ENCODE measurements at places on chromosomes 2 and 18.

GRCh38 chr2:18510775-18511174 is 49.7 kb downstream of the RDH14 start:
- no peak for DNase-seq

DNA sequence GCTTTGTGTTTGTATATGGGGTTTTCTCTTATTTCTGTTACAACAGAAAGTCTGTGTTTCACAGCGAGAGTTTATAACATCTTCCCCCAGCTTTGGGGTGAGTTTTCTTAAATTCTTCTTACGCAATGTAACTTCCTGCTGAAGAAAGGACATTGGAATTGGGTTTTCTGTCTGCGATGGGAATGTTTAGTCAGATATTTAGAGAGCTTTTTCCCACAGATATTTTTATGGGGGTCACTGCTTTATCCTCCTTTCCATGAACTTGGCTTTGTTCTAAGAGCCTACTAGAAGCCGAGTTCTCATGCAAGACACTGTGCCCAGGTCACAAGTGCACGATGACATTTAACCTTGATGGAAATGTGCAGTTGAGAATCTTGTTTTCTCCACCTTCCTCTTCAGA is 22.1 kb downstream of the B3GNT2 start:
- DNase-seq: no peak

GRCh38 chr2:23578964-23579671 is 194.1 kb downstream of the KLHL29 start:
- no peak for DNase-seq

GRCh38 chr2:105385731-105386540 is 12.9 kb downstream of the FHL2 start:
- no peak for DNase-seq

- DNase-seq: no peak
Observed at GRCh38 chr2:47501374-47502200, 98.6 kb downstream of the MSH2 start.

- DNase-seq: peak; percentile 55
Observed at GRCh38 chr18:23131693-23132319, 3.5 kb upstream of the CABLES1 start.

DNA sequence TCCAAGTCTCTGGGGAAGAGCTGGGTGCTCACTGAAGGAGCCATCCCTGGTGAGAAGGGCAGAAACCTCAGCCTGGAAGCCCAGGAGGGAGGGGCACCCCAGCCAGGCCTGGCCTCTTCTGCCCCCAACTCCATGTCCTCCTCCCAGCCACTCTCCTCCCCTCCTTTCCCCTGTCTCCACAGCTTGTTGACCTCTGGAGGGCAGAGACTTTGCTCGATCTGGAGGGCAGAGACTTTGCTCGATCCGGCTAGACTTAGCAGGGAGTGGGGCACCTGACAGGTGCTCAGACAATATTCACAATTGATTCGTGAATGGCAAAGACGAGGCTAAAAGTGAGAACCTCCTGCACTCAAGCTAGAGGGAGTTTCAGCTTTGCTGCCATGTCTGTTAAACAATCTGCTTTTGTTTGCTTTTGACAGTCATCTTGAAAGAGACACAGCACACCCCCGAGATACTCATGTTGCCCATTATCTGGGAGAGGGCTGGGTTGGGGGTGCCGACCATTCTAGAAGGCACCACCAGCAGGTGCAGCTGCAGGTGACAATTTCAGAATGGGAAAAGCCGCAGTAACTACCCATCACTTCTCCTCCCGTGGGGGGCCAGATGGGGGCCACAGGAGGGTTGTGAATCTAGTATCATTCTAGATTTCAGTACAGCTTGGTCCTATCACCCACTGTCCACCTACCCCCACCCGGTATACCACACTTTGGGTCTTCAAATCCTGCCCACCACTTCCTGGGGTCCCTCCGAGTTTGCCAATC is 54.8 kb downstream of the DNMT3A start:
- no peak for DNase-seq

- DNase-seq: no peak
Observed at GRCh38 chr2:207219676-207220501, 54.1 kb upstream of the KLF7 start.

GRCh38 chr2:143068509-143068908 is 60.7 kb upstream of the ARHGAP15 start:
- DNase-seq: no peak

DNA sequence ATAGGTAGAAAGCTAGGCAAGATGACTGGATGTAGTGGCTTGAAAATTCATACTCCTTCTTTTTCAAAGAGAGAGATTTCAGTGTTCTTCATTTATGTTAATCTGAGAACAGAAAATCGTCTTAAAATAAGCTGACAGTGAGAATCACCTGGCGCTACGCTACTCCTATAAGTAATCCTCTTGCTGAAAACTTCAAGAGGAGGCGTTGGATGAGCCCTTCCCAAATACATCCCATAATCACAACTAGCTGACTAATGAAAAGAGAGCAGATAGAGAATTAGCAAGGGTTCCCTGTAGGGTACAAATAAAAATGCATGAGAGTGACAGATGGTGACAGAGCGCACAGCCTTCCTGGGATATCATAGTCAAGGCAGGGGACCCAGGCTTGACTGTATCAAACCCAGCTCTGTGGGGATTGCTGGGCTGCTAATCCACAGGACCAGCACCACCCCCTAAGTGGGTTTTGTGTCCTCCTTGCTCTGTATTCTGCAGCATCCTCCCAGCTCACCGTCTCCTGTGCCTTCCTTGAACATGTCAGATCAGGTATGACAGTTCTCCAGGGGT is 280.2 kb downstream of the SP3 start:
- DNase-seq: no peak

DNA sequence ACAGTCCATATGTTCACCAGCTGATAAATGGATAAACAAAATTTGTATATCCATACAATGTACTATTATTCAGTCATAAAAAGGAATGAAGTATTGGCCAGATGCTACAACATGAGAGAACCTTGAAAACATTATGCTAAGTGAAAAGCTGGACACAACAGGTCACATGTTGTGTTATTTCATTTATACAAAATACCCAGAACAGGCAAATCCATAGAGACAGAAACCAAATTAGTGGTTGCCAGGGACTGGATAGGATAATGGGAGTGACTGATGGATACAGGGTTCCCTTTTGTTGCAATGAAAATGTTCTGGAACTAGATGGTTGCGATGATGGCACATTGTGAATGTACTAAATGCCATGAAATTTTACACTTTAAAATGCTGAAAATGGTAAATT is 10.2 kb upstream of the PCARE start:
- DNase-seq: no peak

- no peak for DNase-seq
Observed at GRCh38 chr2:234271338-234271737, 220.8 kb downstream of the SPP2 start.

DNA sequence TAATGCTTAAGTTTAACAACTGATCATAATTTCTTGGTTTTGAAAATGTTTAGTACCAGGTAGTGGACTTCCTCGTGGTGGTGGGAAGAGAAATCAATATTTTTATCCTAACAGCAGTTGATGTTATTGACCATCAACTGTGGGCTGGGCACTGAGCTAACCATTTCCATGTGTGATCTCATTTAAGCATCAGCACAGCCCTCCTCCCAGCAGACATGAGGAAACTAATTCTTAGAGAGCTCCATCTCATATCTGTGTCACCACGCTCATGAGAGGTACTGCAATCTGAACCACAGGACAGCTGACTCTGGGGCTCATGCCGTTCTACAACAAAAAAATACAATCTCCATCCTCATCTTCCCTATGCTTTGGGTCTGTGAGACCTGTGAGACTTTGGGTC is 332.8 kb upstream of the RAB12 start:
- DNase-seq: no peak

DNA sequence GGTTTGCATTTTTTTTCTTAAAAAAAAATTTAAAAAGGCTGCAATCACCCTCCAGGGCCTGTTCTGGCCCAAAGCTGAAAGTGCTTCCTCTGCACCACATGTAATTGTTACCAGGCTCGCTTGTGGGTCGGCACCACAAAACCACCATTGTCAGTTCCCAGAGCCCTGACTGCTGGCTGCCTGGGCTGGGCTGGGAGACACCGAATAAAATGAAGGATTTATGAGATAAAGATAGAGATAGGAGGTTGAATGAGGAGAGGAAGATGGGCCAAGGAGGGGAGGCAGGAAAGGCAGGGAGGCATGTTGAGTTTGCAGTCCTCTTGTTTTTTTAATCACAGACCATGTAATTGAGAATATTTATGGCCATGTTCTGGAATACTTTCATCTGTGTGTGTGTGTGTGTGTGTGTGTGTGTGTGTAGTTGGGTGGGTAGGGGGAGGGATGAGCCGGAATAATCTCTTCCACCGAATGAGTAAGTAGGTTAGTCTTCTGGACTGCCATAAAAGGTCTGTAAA is 14.7 kb downstream of the NRP2 start:
- no peak for DNase-seq

DNA sequence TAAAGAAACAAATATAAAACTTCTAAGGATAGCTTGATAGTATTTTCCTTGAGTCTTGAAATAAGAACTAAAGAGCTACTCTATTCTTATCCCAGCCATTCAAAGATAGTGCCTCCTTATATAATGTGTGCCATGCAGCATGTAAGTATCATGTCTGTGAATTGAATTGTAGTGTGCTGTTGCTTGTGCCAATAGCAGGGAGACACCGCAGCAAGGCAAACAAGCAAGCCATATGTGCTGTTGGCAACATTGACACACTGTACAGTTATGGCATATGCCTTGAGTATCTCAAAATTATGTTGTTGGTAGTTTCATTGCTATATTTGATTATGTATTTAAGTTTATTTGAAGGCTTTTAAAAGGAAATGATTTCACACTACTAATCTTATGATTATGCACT is 58.2 kb downstream of the ERBB4 start:
- no peak for DNase-seq

DNA sequence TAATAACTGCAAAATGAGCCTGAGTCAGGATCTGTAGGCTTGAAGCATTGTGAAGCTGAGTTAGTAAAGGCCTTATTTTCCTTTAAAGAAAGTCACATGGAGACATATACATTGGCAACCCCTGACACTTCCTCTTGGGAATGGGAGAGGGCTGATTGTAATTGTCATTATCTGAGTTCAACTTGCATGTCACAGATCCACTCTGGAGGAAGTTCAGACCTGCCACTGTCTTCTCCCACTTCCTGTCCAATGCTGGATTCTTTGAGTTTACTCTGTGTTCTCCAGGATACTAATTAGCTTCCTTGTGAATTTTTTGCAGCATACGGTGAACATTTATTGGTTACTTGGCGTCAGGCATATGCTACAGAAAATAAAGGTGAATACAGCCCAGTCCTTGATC is 34.1 kb downstream of the SMARCAL1 start:
- no peak for DNase-seq

GRCh38 chr2:17245906-17246305 is 272.3 kb downstream of the RAD51AP2 start:
- no peak for DNase-seq

- DNase-seq: no peak
Observed at GRCh38 chr2:144886862-144887261, 366.9 kb upstream of the ZEB2 start.

DNA sequence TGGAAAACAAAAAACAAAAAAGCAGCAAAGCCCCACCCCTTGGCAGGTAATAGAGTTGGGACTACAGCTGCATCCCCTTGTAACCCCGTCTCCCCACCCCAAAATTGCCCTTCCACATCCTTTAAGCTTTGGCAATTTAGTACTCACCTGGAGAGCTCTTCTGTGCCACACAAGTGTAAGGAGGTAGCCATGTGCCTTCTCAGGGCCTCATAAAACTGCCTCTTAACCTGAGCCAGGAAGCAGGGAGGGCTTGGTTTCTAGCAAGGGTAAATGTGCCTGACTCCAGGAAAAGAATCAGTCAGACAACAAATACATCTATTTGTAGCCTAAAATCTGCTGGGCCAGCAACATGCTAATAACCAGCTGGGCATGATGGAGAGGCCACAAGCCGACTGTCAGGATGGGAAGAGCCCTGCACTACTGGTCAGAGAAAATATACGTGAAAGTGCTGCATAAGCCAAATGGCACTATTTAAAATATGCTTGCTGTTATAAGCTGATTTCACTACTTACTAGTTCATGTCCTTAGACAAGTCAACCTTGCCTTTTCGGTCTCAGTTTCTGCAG is 46.3 kb downstream of the NOP58 start:
- no peak for DNase-seq

- DNase-seq: no peak
Observed at GRCh38 chr2:225070811-225071210, 28.5 kb upstream of the DOCK10 start.

- DNase-seq: peak; percentile 78
Observed at GRCh38 chr2:29114946-29115609, at the start of gene CLIP4. CLIP4 (plus strand) TSS chr2:29115415; CDS start chr2:29121389, 5,974 bp downstream.

DNA sequence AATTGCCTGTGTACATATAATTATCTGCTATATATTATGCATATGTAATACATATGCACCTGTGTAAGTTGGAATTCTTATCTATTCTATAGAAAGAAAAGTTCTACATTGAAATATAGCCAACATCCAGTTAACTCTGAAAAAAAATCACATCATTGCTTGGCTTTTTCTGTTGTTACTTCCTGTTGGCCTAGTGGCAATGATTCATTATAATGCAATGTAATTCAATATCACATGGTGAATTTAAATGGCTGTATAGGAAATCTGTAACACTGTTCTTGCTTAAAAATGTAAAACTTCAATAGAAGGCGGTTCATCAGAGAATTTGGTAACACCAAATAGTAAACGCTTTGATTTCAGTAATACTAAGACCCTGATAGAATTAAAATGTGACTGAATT is 44.5 kb upstream of the MAP4K3 start:
- no peak for DNase-seq

DNA sequence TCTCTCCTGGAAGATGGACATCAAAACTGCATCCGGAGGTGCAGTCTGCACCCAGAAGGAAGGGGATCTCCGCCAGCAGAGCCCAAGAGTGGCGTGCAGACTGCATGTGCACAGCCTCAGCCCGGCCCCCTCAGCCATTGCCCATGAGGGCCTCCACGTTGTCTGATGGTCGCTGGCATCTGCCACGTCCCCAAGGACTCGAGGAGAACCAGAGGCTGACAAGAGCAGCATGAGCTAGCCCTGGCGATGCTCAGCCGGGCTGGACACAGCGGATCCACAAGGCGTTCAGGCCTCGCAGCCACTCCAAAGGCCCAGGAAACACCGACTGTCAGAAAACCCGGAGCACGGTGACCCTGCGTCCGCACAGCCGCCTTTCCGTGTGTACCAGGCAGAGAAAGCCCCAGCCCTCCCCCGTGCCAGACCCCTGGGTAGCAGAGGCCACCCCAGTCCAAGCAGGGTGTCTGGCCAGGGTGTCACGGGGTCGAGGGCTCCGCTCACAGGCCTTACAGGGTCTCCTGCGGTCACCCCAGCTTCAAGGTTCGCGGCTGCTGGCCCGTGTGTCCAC is 48.3 kb downstream of the SLC66A2 start:
- DNase-seq: no peak

GRCh38 chr2:174977364-174977763 is 27.8 kb downstream of the CHN1 start:
- no peak for DNase-seq

GRCh38 chr2:119491776-119492525 is 32.3 kb downstream of the SCTR start:
- no peak for DNase-seq

Data from activated T-cell treated with anti-CD3 and anti-CD28 coated beads for 4 hours (primary cell).